PC-3 (cell line): ENCODE measurements at places on chromosomes 7 and 10.

- H3K4me1 ChIP-seq = no peaks in the 10 kb centered on the region
- no peak for DNase-seq
- no peak overlapping the region for H3K4me3 ChIP-seq
Measured at GRCh38 chr10:48843198-48843597, 96.4 kb downstream of the LRRC18 start.

- H3K27me3 ChIP-seq = no peaks in the 10 kb centered on the region
- H3K4me3 ChIP-seq = no peak overlapping the region
- H3K27ac ChIP-seq = no peak overlapping the region
- no peaks in the 10 kb centered on the region for H3K4me1 ChIP-seq
- DNase-seq = no peak
- no peaks in the 10 kb centered on the region for H3K36me3 ChIP-seq
Measured at GRCh38 chr10:30192846-30193608, 133.6 kb upstream of the JCAD start.

DNA sequence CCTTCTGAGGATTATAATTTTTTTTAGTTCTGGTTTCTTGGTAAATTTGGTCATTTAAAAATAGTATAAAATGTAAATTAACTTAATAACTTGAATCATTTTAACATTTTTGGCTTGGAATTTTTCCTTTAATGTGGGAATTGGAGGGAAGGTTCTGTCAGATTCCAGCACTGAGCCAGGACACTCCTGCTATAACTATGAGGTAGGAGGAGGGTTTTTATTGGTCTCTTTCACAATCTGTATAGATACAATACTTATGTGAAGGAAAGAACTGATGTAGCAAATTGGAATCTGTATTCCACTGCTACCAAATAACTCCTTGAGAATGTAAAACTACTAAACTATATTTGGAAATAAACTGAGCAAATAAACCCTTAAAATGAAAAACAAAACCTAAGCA is 3.2 kb downstream of the PRKG1 start:
- H3K27me3 ChIP-seq = no peaks in the 10 kb centered on the region
- H3K4me1 ChIP-seq = peaks cover 19% of the 10 kb centered on the region
- DNase-seq = peak; percentile 50
- no peak overlapping the region for H3K27ac ChIP-seq

DNA sequence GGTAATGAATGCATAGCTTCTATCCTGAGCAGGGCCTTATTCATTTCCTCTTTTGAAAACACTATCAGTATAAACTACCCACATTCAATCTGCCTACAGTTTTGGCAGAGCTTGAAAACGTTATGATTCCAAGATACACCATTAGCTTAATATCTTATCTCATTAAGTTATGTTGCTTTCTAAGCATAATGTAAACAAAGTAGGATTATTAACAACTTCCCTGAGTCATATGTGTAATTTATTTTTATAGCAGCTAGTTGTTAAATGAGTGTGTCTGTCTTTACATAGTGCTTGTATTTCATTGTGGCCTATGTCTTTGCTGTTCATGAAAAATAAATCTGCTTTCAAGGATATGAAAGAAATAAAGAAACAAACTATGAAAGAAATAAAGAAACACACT is 106.2 kb upstream of the DLX6 start:
- no peaks in the 10 kb centered on the region for H3K36me3 ChIP-seq
- no peaks in the 10 kb centered on the region for H3K27me3 ChIP-seq
- H3K27ac ChIP-seq = no peak overlapping the region
- no peak for DNase-seq
